Activated CD8-positive, alpha-beta T cell treated with anti-CD3 and anti-CD28 coated beads, Interleukin-2, amount 10 ng/mL, durations not matched to agents 7 days and 5 days (primary cell): ENCODE measurements at places on chromosomes 6 and 20.

DNA sequence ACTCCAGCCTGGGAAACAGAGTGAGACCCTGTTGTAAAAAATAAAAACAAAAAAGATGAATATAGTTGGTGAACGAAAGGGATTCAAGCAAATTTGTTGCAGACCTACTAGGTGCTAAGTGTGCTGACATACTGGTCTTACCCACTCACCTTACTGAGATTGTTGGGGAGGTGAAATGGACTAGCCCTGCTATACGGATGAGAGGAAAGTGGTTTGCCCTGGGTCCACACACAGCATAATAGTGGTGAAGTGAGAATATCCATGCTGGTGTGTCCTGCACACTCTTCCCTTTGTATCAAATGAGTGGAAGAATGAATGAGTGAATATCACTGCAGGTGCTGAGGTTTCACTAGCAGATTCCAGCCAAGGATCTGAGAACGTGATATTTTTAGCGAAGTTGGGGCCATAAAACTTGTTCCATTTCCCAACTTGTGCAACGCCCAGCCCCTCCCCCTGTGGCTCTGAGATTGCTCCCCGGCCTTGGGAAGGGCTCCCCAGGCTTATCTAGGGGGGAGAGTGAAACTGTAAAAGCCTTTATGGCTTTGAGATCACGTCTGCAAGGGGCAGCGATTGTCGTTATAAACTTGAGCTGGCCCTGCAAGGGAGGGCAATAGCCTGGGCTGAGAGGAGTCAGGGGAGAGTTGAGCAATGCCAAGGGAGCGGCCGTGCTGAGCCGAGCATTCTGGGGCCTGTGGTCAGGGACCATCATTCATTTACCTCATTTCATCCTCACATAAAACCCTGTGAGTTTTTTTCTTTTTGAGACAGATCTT lies 33.2 kb upstream of the TTPAL start:
- no peak for DNase-seq

GRCh38 chr20:45355209-45356084 lies 7.2 kb upstream of the SDC4 start:
- no peak for DNase-seq

- DNase-seq: no peak
Measured at GRCh38 chr6:14487625-14488024, 370.1 kb downstream of the CD83 start.

- no peak for DNase-seq
Measured at GRCh38 chr20:4040283-4041179, 25.2 kb upstream of the RNF24 start.

GRCh38 chr6:31797588-31797987 lies 2.0 kb upstream of the VARS1 start:
- DNase-seq: peak; percentile 78

GRCh38 chr20:38271608-38272120 lies 11.1 kb upstream of the KIAA1755 start:
- DNase-seq: no peak

GRCh38 chr6:16092140-16092539 lies 36.7 kb upstream of the MYLIP start:
- DNase-seq: no peak
